AG08396 (cell line): ENCODE measurements at places on chromosomes 5 and 9.
A peak's percentile ranks its signal among the peaks of the same experiment; 100 is the strongest.

- DNase-seq = no peak
These were observed 111.3 kb upstream of the ADRA1B start for GRCh38 chr5:159805021-159805420.

- no peak for DNase-seq
These were observed 137.4 kb downstream of the CD180 start for GRCh38 chr5:67058998-67059743.

- DNase-seq = no peak
These were observed 416.2 kb downstream of the IRX2 start for GRCh38 chr5:2335125-2335732.

- no peak for DNase-seq
These were observed 44.1 kb upstream of the KCNN2 start for GRCh38 chr5:114317751-114318150.

GRCh38 chr5:180093651-180094382, 22.3 kb upstream of the RNF130 start:
- DNase-seq = no peak

- no peak for DNase-seq
These were observed 20.2 kb downstream of the ADAMTSL2 start for GRCh38 chr9:133554729-133555128.

DNA sequence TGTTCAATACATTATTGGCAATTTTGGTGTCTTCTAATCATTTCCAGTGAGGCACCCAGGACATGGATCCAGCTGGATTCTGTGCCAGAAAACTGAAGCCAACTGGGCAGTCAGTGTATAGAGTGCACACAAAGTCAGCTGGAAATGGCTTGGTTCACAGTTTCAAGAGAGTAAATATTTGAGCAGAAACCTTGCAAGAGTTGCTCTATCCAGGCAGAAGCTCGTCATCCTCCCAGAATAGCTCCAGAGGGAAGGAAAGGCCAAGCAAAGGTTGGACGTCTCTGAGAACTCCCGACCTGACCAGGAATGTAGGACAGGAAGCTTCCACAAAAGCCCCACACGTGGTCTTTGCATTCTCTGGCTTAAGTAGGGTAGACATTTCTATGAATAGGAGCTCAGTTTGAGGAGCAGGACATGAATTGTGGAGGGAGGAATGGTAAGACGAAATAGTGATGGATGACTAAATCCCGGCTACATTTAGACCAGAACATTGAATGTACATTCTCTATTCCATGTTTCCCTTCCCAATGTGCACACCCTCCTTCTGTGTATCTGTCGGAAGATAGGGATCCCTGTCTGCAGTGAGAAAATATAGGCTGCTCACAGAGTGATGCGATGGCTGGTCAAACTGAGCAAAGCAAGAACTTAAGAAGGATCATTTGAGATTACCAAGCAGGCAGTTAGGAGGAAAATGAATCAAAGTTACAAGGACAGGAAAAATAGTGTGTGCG, 72.7 kb upstream of the FCN2 start:
- DNase-seq = peak; percentile 73

DNA sequence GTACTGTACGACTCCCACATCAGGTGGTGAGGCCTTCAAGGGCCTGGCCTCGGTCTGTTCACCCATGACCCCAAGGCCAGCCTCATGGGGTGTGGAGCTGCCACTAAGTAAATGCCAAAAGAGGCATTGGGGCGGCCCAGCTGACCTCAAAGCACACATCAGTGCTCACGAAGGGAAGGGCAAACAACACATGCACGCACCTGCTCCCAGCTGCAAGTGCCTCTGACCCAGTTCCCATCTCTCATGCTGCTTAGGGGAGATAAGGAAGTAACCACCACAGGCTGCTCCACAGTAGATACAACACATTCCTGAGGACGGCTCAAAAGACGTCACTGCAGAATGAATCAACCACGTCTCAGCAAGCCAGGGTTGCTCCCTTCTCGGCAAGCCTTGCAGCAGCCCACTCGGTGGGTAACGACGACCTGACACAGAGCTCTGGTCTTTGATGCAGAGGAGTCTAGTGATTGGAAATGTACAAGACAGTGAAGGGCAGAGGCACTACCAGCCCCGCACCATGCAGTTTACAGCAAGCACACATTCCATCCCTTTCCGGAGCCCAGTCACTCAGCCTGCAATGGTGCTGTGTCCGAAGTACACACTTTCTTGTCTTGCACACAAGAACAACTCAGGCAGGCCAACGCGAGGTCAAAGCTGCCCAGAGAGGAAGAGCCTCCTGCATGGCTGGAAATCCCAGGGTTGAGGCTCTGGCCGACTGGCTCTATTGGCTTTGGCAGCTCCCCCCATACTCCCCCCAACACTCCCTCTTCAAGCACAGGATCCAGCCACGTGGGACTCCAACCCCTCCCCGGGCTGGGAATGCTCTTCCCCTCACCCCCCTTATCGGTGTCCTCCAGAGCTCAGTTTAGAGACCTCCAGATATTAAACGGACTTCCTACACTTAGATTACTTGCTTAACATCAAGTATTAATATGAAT, 31.8 kb downstream of the FABP6 start:
- peak; percentile 78 for DNase-seq
